ENCODE measurements at places on chromosomes 3 and 15. TPM values are rescaled to one million over a fixed set of nuclear protein-coding genes. Genes with fewer than 3 reads are reported as not detected.

Gene CHRD
- 1.7 TPM for total RNA-seq

Gene OR5K4
- not detected for total RNA-seq

Gene EXD1
- not detected for total RNA-seq

Gene GOLGA8F
- not detected for total RNA-seq

Measured in articular chondrocyte of knee joint (primary cell).